ENCODE measurements at places on chromosomes 11 and 22. TPM values are rescaled to one million over a fixed set of nuclear protein-coding genes. Genes with fewer than 3 reads are reported as not detected.

Gene SMC1B
- total RNA-seq = not detected

Gene P2RX6
- 0.39 TPM for total RNA-seq

Gene SPTBN2
- total RNA-seq = 12.5 TPM

Gene OOSP2
- total RNA-seq = not detected

Gene MS4A6A
- 143 TPM for total RNA-seq

Gene ACR
- total RNA-seq = 0.42 TPM

Gene SC5D
- total RNA-seq = 18.5 TPM

Gene BMAL1
- total RNA-seq = 31.1 TPM

Gene MMP8
- total RNA-seq = 1.3 TPM

Gene USH1C
- total RNA-seq = not detected

Gene F2
- total RNA-seq = not detected
